ENCODE measurements at places on chromosomes 3 and 15.

- DNase-seq = no peak
Observed at GRCh38 chr3:125062904-125063618, 7.3 kb upstream of the HEG1 start.

DNA sequence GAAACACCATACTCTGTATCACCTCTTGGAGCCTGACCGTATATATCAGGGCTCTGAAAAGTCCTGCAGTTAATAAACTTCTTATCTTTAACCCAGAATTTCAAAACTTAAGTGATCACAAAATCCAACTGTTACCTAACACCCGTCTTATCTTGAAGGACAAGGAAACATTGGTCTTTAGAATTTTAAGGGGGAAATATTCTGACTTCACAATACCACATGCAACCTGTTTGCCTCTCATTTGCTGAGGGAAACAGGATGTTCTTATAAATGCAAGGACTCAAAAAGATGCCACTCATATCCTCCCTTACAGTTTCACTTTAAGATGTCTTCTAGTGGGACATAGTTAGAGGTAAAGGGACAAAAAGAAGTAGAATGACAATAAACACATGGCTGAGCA is 67.9 kb downstream of the CRTC3 start:
- no peak for DNase-seq

GRCh38 chr15:31235311-31236183 is 91.1 kb upstream of the KLF13 start:
- no peak for DNase-seq

GRCh38 chr3:128076483-128077201 is 24.4 kb downstream of the SEC61A1 start:
- DNase-seq = no peak

DNA sequence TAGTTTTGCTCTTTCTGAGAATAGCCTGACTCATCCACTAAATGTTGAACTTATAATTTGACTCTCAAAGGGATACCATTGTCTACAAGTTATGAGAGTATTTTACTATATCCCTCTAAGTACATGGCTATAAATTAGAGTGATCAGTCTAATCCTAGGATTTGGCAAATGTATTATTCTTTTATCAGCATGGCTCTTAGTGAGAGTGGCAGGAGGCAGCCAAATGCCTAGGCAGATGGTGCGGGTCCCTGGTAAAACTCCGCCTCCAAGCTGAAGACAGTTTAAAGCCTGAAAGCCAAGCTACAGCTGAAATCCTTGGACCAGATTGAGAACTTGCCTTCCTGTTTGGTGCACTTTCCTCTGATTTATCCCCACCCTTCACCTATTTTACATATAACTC is 631.8 kb downstream of the SQOR start:
- peak; percentile 46 for DNase-seq

GRCh38 chr3:96331341-96331740 is 483.1 kb upstream of the EPHA6 start:
- DNase-seq = no peak

GRCh38 chr3:149648525-149648924 is 9.3 kb downstream of the WWTR1 start:
- no peak for DNase-seq

GRCh38 chr3:61247191-61247590 is 4.1 kb downstream of the FHIT start:
- no peak for DNase-seq

DNA sequence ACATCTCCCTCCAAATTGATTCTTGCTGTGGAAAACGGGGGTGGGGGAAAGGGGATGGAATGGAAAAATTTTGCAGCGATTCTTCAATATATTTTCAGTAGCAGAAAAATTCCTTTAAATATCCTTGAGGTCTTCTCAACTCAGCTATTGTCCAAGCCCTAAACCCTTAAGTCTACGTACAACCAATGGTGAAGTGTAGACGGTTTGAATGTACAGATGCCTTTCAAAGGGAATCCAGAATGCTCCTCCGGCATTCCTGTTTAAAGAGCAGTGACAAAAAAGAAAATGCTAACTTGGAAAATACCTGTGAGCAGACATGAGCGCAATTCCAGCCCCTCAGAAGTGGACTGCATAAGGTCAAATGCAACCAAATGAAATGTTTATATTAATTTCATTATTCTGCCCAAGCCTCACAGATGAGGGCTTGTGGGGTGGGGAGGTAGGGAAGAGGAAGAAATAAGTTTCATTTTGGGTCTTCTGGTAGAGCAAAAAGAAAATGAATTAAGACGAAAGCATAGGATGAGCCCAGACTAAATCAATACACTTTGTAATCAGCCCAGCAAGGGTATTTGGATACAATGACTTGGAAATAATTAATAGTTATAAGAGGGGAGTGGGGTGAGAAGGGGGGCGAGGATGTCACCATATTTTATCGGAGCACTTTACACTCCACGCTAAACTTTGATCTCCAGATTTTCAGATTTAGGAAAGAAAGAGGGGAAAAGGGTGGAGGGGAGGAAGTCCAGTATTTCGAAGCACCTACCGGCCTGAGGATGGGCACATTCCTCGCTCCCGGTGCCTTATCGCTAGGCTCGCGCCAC is 2.7 kb downstream of the FOXP1 start:
- DNase-seq = no peak

- no peak for DNase-seq
Observed at GRCh38 chr3:69385123-69385722, 665 bp downstream of the FRMD4B start.

DNA sequence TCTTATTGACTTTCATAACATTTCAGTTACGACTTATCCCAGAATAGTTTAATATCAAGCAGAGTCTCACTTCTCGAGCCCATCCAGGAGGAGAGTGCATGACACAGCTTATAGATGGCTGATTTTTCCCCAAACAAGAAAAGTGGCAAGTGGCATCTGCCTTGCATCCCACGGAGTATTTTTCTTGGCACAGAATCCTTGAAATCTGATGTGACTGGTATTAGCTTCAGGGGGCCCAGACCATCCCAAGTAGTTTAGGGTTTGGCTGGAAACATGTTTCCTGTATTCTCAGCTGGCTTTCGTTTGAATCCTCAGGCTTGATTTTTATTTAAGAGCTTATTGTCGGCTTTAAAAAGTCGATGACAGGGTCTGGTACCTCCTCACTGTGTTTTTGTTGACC is 20.7 kb upstream of the FBXL22 start:
- no peak for DNase-seq

- peak; percentile 82 for DNase-seq
Observed at GRCh38 chr3:175149675-175150074, 290.5 kb downstream of the NAALADL2 start.

DNA sequence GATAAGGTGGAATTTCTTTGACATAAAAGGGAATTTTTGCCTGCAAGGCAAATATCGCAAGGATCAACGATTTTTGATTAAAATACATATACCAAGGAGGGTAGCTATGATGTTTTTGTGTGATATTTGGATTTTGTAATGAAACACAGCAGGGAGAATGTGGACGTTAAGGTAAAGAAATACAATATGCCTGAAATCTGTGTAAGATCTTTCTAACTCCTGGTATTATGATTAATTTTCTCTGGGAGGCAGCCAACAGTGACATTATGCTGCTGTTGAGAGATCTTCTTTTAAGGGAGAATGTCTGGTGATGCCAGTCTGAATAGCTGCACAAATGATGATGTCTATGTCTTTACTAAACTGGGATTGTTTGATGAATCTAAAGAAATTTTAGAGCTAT is 972.2 kb downstream of the SQOR start:
- peak; percentile 31 for DNase-seq

GRCh38 chr3:4821975-4822374 is 157.3 kb upstream of the BHLHE40 start:
- no peak for DNase-seq

DNA sequence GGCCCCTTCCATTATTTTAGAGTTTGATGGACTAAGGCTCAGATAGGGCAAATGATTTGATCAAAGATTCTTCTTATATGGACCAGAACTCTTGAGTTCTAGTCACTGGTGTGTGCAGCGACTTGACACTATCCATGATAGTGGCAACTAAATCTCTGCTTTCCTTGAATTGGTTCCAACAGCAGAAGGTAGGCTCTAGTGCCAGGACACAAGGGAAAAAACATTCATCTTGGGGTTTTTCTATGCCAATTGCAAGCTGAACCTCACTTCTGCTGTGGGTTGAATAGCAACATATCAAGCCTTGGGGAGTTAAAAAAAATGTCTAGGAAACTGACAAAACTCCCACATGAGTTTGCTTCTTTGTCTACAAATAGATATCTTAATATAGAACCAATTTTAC is 35.1 kb downstream of the CTXND1 start:
- no peak for DNase-seq

DNA sequence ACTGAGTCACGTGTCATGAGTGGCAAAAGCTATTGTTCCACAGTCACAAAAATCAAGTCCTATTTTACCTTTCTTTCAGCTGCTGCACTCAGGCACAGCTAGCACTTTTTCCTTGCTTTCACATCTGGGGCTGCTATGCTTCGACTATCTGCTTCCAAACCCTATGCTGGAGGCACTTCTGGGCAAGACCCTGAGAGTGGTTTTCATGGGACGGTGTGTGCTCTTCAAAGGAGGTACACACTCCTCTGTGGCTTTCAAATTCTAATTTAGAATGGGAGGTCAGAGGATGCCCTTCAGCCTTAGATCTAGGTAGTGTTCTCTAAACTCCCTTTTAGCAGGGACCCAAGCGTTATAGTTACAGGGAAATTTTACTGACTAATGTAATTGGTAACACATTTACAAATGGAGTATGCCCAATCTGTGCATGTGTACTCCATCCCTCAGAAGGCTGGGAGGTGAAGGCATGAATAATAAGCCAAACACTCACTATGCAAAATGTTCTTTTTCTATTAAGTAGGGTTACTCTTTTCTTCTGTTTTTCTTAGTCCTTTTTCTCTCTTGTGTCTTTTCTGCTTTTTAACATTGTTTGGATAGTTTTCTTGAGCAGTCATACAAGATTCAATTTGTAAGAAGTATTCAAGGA is 188.3 kb downstream of the LSAMP start:
- no peak for DNase-seq

GRCh38 chr3:23490459-23490858 is 287.3 kb downstream of the UBE2E2 start:
- no peak for DNase-seq

DNA sequence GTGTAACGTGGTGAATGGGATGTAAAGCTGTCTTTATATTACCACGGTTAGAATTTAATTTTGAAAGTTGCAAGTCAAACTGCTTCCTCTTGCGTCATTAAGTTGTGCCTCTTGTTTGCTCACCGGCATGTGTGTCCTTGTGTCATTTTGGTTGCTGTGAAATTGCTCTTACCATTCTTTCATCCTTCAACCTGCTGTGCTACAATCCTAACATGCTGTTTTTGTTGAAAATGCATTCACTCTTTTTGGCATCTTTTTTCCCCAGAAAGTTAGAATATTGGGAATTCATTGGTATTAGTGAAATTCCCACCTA is 164.7 kb downstream of the PGPEP1L start:
- DNase-seq = no peak

GRCh38 chr15:89177633-89178306 is 43.6 kb downstream of the RLBP1 start:
- DNase-seq = peak; percentile 48

GRCh38 chr3:157650172-157650571 is 147.0 kb upstream of the VEPH1 start:
- DNase-seq = no peak

DNA sequence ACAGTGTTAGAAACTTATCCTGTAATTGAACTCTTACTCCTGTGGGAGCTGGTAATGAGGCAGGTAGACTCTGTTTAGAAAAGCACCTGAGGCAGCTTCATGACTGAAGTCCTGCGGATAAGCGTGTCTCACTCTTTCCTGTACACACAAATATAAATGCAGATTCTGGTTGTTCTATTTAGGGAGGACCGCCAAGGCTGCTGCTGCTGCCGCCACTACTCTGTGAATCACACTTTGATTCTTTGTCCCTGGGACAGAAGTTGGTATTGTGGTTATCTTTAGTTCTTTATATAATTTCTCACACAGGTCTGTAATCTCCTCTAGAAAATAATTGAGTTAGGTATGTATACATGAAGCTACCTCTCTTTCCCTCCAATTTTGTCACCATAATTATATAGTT is 3.6 kb downstream of the LSAMP start:
- no peak for DNase-seq

DNA sequence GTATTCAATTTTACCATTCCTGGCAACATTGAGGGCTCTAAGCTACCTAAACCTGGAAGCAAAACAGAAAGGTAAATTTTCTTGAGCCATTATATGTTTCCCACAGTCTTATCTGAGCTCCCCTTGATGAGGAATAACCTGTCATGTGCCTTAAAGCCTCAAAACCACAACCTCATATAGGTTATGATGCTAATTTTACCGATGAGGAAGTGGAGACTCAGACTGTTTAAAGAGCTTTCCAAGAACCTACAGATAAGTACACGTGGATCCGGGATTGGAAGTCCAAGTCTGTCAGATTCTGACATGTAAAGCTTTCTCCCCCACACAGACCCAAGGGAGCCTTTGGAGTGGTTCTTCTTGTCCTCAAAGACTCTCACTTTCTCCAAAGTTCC is 140.5 kb downstream of the SEMA6D start:
- no peak for DNase-seq

- no peak for DNase-seq
Observed at GRCh38 chr3:150426292-150426691, 18.2 kb downstream of the TSC22D2 start.

DNA sequence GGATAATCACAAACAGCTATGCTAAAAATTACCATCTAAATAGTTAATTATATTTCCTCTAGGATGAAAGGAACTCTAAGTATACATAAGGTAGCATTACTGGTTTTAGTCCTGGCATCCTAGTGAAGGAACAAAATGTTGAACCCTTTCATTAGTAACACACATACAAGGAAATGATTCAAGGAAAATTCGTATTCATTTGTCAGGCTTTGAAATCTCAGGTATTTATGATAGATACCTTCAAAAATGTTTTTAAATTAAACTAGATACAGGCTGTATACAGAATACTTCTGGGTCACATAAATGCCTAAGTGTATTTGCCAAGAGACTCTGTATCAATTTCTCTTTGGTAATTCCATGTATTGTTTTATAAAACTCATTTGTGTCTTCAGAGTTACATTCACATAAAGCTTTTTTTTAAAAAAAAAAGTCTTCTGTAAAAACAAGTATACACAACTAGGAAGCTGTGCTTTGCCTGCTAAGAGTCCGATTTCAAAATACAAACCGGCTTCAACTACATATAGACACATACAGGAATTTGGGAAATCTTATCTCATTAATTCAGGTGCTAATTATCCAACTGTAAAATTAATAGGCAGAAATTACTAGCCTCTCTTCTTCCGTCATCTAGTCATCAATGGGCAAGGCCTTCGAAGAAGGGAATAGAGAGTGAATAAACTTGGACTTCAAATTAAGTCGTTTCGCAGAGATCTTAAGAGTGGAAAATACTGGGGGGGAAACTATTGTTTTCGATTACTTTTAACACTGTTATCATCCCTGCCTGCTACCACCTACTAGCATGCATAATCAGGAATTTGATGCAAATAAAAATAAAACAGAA is 1.3 kb downstream of the SECISBP2L start:
- no peak for DNase-seq

GRCh38 chr15:100559330-100559729 is 30.6 kb upstream of the CERS3 start:
- DNase-seq = no peak

GRCh38 chr15:42130246-42130986 is 26.0 kb downstream of the PLA2G4F start:
- DNase-seq = no peak
